ENCODE measurements at places on chromosomes 6 and 20.

GRCh38 chr6:90144928-90145555, 151.6 kb downstream of the BACH2 start:
- DNase-seq: no peak

- DNase-seq: no peak
Observed at GRCh38 chr6:167560673-167561569, 236.0 kb downstream of the TTLL2 start.

DNA sequence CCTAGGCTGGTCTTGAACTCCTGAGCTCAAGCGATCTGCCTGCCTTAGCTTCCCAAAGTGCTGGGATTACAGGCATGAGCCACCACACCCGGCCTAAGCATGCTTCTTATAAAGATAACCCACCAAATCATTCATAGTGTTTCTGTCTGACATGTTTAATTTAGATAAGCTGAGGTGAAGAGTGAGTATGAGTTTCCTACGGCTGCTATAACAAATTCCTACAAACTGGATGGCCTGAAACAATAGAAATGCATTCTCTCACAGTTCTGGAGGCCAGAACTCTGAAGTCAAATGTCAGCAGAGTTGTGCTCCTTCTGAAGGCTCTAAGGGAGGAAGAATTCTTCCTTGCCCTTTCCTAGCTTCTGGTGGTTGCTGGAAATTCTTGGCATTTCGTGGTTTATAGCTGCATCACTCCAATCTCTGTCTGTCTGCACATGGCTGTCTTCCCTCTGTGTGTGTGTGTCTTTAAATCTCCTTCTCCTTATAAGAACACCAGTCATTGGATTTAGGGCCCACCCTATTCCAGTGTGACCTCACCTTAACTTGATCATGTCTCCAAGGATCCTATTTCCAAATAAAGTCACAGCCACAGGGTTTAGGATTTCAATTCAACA, 29.9 kb downstream of the MAPK13 start:
- DNase-seq: no peak

DNA sequence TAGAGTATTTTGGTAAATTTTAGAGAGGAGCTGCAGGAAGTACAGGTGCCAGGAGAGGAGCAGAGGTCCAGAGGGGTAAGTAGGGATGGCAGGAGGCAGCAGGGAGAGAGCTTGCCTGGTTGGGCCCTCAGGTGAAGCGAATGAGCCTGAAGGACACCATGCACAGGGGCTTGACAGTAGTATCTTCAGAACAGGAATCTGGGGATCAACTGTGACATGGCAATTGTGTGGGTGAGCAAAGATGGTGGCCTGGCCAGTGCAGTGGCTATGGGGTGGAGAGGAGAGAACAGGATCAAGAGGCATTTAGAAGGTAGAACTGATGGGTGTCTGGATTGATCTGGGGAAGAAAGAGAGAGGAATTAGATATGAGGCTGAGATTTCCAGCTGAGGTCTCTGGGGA, 68.7 kb upstream of the RNF24 start:
- DNase-seq: no peak
